ENCODE measurements at places on chromosomes 2 and 18.

GRCh38 chr2:121075006-121075551 lies 209.9 kb downstream of the TFCP2L1 start:
- no peak for DNase-seq

GRCh38 chr18:62637807-62638687 lies 77.3 kb upstream of the PHLPP1 start:
- peak; percentile 19 for DNase-seq

- no peak for DNase-seq
These were observed 477.9 kb downstream of the TSN start for GRCh38 chr2:122233372-122233771.

DNA sequence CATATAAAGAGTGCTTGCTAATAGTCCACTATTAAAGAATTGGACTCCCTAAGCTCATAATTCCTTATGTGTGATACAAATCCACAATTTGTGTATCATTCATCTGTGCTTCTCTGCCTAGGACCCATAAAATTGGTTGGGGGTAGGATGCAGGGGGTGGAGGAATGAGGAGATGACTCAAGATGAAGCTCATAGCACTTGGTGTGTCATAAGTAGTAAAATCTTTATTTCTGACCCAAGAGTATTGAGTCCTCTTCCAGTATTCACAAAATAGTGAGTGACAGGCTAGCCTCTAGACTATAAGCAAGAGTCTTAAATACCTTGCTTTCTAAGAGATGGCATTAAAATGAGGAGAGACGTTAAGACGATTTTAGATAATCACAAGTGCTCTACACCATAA lies 390.9 kb upstream of the CDH19 start:
- DNase-seq: no peak

DNA sequence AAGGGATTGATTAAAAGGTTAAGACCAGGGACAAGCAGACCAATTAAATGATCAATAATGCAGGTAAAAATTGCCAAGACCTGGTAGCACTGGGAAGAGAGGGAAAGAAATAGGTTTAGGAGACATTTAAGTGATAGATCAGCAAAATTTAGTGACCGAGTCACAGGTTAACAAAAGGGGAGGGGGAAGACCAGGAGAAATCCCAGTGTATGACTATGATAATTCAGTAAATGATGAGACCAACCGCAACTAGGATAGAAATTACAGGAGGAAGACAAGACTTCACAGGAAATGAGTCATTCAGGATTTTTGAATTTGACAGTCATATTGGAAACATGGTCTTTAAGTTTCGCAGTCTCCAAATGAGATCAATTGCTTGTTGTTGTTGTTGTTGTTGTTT lies 62.9 kb downstream of the COBLL1 start:
- DNase-seq: peak; percentile 33
